ENCODE measurements at places on chromosomes 7 and 10.

DNA sequence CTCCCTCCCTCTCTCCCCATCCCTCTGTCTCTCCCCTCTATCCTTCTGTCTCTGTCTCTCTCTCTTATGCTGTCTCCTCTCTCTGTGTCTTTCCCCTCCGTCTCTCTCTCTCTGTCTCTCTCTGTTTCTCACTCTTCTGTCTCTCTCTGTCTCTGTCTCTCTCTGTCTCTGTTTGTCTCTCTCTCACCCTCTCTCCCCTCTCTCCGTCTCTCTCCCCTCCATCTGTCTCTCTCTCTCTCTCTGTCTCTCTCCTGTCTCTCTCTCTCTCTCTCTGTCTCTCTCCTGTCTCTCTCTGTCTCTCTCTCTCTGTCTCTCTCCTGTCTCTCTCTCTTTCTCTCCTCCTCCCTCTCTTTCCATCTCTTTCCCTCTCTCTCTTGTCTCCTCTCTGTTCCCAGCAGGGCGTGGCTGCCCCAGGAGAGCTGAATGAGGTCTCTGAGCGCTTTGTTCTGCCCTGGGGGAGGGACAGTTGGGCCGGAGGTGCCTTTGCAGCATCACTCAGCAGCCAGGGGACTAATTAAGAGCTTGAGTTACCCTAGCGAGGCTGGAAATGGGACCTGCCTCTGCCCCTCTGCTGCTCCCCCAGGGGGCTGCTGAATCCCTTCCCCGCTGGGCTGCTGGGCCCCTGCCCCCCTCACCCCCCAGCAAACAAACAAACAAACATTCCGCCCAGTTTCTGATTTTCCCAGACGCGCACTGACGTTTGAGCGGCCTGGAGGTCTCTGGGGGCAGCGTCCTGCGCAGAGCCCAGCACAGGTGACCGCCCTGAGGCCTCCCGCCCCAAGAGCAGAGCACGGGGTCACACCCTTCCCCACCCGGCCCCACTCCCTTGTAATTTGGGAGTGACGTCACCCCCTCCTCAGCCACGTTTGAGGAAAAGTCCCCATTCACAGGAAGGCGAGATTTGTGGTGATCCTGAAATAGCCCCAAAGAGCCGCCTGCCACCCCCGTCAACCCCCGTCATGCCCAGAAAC, 68.1 kb downstream of the PDGFA start:
- DNase-seq: no peak

DNA sequence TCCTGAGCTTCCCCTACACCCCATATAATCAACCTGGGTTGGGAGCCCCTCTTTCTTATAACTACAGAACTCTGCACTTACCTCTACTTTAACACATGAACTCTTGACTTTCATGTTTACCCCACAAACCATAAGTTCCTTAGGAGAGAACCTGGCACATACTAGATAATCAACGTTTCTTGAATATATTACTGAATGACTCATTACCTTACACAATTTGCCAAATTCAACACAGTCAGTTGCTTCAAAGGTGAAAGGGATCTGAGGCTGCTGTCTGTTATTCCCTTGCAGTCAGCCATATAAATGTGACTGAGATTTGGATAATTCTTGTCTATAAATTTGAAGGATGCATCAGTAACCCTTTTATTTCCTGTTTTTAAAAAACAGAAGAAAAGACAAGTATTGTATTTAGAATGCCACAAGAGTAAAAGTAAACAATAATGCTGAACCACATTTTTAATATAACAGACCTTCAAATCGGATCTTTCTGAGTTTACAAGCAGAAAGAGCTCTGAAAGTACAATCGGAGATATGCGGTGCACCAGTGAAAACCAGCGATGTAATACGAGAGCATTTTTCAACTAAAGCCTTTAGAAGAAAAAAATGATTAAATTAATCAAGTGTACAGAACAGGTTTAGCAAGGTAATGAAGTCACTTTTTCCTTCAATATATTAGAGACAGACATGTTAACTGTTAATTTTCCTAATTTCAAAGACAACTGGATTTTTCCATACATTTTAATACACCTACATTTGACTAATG, 29.5 kb upstream of the LRRC17 start:
- no peak for DNase-seq

GRCh38 chr7:16668049-16668858, 22.3 kb downstream of the BZW2 start:
- DNase-seq: peak; percentile 90

DNA sequence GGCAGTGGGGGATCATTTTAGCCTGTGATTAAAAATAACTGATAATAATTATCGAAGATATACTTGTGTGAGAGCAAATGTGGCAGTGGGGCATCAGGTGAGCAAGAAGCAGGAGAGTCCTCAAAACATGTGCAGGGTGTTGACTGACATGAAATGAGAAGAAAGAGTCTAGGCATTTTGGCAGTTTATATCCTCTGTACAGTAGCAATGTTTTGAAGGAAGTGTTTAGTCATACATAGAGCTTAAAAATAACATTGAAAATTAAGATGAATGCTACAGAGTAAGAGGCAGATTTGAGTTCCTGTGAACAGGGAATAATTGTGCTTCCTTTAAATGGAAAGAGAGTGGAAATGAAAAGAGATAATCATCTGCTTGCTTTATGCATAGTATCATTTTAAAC, 47.4 kb downstream of the VPS50 start:
- DNase-seq: peak; percentile 32

DNA sequence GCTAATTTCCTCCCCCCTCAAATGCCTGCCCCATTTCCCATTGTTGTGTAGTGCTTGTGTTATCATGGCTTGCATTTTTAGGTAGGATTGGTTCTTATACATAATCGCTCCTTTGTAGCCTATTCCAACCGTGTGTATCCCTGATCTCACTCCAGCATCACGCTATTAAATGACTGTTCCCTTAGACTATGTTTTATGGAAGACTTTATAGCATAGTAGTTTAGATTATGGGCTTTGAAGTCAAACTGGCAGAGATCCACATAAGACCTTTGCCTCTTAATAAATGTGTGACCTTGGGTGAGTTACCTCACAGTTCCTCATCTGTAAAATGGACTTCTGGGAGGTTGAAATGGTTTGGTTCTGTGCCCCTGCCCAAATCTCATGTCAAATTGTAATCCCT, 5.4 kb upstream of the RABGEF1 start:
- DNase-seq: no peak

- DNase-seq: no peak
These were observed 1.6 kb downstream of the ATOH7 start for GRCh38 chr10:68230268-68230667.

- no peak for DNase-seq
These were observed 43.0 kb upstream of the NAMPT start for GRCh38 chr7:106327538-106328481.

GRCh38 chr10:15433850-15434537, 62.9 kb upstream of the FAM171A1 start:
- DNase-seq: peak; percentile 74

DNA sequence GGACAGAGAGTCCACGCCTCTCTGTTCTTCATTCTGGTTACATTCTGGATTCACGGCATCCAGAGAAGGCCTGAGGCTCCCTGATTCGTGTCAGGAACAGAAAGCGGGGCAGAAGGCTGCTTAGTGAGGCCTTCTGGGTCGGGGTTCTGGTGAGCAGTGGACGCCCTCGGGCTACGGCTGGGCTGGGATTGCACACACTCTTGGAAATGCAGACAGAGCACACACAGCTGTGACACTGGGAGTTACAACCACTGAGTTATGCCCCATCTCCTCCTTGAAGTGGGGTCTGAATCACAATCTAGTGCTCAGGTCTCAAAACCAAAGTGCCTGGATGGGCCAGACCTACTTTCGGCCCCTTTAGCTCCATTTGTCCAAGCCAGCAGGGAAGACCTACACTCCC, 156.9 kb upstream of the GDF10 start:
- DNase-seq: no peak

DNA sequence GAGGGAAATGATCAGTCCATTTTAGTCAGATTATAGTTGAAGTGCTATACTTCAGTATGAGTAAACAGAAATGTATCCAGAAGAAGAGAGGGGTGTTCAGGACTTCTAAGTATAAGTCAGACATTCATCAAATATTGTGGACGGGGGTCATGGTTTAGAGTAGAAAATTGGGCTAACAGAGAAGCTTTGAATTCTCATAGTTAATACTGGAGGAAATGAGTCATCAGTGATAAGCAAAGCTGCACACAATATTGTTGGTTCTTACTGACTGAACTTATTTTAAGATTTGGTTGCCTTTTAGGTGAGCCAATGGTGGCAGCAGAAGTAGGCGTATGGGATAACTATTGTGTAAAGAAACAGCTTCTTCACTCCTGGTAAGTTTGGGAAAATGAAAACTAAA, 1.7 kb upstream of the SUMF2 start:
- peak; percentile 57 for DNase-seq

DNA sequence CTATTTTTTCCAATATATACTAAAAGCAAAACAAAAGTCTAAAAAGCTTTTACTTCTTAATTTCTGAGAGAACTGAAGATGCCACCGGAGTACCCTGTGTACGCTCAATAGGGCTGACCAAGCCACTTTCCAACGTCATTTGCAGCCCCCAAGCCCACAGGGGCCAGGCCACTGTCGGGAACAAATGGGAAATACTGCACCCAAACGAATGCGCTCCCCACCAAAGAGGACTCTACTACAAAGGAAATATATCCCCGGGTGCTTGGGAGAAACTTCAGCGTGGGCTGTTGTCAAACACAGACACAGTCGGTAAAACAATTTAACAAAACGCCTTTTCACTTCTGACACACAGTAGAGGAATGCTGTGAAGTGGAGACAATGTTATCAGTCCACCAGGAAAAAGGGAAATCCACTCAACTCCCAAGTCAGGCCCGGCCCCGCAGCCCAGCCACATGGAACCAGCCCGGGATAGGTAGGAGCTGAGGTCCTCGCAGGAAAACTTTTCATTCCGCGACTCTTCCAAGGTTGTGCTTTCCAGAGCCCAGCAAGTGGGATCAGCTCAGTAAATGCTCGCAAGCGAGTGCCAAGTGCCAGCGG, 1.4 kb downstream of the PARD3 start:
- peak; percentile 62 for DNase-seq

DNA sequence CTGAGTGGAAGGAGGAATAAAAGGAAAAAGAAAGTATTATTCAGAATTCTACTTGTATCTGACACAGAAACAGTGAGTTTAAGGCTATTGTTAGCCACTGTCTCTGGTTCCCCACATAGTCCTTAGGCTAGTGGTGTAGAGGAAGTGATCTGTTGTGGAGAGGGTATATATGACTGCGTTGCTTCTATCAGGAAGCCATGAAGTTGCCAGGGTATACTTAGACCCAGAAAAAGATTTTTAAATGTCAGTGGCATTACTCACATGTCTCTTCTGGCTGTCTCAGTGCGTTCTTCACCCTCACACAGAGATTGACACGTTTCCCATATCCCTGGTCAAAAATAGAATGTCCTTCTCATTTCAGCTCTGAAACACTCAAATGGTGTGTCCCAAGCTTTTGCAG, 72.7 kb downstream of the SEM1 start:
- peak; percentile 22 for DNase-seq

GRCh38 chr7:98360221-98361130, 40.4 kb downstream of the BAIAP2L1 start:
- no peak for DNase-seq

DNA sequence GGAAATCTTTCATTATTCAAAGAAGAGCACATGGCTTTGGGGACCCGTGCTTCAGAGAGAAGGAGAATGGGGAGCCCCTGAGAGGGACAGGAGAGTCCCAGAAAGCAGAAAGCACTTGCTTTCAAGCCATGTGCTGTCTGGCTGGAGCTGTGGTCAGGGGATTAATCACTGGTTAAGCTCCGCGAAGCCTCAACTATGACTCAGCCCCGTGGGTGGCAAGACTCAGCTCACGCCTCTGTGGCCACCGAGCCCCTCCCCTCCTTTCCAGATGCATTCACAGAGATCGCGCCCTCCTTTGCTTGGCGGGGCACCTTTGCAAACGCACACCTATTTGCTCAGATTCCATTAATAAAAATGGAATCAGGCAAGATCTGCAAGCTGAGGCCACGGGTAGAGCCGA, 202.9 kb upstream of the TCERG1L start:
- peak; percentile 19 for DNase-seq

DNA sequence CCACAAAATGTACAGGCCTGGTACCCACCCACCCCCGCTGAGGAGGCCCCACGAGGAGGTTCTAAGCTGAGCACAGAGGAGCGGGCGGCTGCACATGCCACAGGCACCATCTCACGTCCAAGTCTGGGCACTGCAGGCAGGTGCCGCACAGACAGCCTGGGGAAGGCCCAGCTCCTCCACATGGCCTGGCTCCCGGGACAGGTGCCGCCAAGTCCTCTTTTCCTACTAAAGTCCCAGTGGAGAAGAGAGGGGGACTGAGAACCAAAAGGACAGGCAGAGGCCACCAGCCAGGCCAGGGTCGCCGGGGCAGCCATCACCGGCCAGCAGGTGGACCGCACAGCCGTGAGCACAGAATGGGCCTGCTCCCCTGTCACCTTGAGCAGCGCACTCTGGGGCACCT, 91.1 kb downstream of the MAD1L1 start:
- peak; percentile 11 for DNase-seq

GRCh38 chr10:30818854-30819253, 189.3 kb upstream of the LYZL2 start:
- peak; percentile 55 for DNase-seq

DNA sequence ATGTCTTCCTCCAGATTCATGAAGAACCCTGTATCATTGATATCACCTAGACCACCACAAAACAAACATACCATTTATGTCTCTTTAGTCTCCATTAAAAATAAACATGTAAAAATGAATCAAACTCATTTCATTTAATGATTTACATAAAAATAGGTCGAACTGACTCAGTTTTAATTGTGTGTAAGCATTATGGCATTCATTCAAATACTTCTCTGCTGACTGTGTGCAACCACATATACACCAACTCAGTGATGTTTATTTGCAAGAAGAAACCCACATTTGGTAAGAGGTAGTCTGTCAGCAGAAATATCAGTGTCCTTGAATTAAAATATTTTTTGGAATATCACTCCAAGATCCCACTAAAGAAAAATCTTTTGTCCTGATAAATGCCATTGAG, 30.5 kb downstream of the ABCB1 start:
- DNase-seq: peak; percentile 70

GRCh38 chr7:44434201-44434600, 56.3 kb downstream of the NUDCD3 start:
- no peak for DNase-seq

- no peak for DNase-seq
These were observed 168.8 kb upstream of the POT1 start for GRCh38 chr7:125098377-125098970.
